ENCODE measurements at places on chromosomes 7 and 10.
A peak's percentile ranks its signal among the peaks of the same experiment; 100 is the strongest.

- no peak for DNase-seq
Observed at GRCh38 chr10:118163217-118163616, 116.5 kb upstream of the RAB11FIP2 start.

GRCh38 chr10:61815496-61815895 is 86.0 kb upstream of the ARID5B start:
- no peak for DNase-seq

DNA sequence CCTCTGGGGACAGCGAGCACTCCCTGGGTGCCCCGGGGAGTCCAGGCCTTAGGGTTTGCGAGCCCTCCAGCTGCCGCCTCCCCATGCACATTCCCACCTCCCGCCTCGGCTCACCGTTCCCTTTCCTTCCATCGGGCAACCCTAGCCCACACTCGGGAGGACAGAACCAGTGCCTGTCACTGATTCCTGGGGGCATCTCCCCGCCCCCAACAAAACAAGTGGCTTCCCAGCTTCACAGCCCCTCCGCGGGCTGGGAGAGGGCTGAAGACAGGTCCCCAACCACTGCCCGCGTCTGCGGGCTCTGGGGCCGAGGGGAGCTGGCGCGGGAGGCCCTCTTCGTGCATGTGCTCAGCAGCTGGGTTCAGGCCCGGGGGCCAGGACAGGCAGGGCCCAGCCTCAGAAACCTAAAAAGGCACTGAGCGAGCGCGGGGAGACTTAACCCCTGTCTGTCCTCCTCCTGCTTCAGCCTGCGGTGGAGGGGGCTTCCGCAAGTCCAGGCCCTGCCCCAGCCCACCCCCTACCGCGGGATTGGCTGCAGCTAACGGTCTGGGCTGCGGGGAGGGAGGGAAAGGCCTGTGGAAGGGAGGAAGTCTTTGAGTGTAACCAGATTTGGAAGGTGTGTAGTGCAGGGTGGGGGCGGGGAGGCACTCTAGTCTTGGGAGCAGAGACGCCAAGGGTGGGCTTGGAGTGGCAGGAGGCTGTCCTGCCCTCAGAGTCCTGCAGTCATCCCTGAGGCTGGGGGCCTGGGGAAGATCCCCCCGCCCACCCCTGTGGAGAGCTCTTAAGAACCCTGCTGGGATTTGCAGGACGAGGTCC is 1.2 kb downstream of the FLNC start:
- DNase-seq, result no peak

GRCh38 chr7:16978358-16979244 is 96.8 kb upstream of the AGR3 start:
- no peak for DNase-seq

DNA sequence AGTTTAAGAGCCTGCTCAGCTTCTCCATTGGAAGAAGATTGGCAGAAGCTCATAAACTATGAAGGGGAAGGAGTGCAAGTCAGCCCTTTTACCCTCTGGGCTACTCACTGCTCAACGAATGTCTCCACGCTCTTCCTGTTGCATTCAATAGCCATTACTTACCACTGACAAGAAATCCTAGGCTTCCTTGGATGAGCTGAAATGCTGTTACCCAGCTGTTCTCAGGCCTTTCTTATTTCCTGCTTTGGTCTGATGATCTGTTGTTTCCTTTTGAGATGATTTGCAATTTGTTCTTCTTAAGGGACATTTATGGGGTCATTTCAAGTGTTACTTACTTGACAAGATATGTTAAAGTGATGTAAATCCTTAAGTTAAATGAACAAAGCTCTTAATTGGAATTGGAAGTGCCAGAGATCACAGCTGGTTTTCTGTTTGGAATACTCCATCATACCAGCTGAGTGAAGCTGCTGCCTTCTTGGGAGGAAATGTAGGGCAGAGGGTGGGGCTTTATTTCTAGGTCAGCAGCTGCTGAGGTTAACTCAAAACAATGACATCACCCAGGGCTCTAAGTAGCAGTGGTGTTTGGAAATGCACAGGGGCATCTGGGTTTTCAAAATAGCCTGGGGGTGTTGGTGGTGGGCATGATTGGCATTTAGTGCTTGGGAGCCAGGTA is 170.0 kb downstream of the PRKCQ start:
- no peak for DNase-seq

- DNase-seq, result no peak
Observed at GRCh38 chr10:118034791-118035261, 11.9 kb downstream of the RAB11FIP2 start.

GRCh38 chr7:80264769-80265495 is 130.3 kb downstream of the GNAI1 start:
- DNase-seq, result no peak

DNA sequence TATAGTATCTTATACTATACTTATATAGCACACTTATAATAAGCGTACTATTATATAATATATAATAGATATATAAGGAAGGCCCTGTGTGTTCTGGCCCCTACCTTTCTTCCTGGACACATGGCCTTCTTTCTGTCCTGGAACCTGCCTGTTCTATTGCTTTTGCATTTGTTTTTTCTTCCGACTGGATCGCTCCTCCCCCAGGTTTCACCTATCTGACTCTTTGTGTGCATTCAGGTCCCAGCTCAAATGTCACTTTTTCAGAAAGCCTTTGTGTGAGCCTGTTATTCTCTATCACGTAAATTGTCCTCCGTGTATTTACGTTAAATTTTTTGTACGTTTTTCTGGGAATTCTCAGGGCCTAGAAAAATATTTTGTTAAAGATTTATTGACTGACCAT is 2.9 kb upstream of the TRIM8 start:
- DNase-seq, result no peak

- DNase-seq, result no peak
Observed at GRCh38 chr10:132595021-132595420, 57.4 kb downstream of the INPP5A start.

DNA sequence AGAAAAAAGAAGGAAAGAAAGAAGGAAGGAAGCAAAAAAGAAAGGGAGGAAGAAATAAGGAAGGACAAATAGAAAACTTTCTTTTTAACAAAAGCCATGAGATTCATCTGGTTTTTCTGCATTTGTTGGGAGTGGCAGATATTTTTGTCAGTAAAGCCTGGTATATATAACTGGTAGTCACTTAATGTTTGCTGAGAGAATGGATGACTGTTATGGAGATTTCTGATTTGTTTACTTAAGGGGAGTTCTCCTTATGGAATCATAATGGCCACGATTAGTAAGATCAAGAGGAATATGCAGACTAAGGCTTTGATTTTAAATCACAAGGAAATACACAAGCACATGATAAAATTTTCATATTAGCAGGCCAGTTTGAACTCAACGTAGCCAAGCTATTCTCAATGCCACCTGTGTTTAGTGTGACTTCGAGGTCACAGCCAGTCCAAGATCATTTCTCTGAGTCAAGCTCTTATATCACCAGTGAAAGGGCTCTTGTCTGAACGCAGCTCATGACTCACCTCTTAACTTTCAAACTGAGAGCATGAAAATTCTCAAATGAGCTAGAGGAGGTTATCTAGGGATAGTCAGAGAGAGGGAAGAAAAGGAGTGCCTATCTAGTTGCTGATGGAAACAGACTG is 445.1 kb upstream of the ZMIZ1 start:
- no peak for DNase-seq

GRCh38 chr7:66930341-66930740 is 9.3 kb downstream of the TMEM248 start:
- DNase-seq, result no peak

DNA sequence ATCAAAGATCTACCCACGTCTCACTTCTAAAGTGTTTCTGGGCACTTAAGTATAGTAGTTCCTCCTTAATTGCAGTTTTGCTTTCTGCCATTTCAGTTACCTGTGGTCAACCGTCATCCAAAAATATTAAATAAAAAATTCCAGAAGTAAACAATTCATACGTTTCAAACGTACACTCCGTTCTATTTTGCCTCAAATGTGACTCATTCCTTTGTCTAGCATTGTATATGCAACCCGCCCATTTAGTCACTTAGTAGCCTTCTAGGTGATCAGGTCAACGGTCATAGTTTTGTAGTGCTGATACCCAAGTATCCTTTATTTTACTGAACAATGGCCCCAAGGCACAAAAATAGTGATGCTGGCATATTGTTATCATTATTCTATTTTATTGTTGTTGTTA is 33.8 kb downstream of the HGF start:
- DNase-seq, result no peak

GRCh38 chr10:65534771-65535170 is 1391.1 kb upstream of the LRRTM3 start:
- DNase-seq, result no peak

- DNase-seq, result no peak
Observed at GRCh38 chr10:71521504-71522441, 125.1 kb downstream of the CDH23 start.

DNA sequence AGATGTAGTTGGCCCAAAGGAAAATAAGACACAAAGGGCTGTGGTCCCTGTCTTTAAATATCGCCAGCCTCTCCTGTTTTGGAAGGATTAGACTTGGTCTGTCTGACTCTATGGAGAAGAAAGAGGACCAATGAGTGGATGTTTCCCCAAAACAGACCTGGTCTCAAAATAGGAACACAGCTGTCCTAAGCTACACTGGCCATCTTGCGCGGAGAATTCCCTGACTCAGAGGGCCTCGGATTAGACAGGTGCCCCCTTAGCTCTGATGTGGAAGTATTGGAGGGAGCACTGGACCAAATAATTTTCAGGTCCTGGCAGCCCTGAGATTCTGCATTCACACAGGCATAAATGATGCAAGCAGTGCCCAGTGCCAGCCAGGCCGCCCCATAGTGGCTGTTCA is 56.1 kb downstream of the CHST15 start:
- no peak for DNase-seq

DNA sequence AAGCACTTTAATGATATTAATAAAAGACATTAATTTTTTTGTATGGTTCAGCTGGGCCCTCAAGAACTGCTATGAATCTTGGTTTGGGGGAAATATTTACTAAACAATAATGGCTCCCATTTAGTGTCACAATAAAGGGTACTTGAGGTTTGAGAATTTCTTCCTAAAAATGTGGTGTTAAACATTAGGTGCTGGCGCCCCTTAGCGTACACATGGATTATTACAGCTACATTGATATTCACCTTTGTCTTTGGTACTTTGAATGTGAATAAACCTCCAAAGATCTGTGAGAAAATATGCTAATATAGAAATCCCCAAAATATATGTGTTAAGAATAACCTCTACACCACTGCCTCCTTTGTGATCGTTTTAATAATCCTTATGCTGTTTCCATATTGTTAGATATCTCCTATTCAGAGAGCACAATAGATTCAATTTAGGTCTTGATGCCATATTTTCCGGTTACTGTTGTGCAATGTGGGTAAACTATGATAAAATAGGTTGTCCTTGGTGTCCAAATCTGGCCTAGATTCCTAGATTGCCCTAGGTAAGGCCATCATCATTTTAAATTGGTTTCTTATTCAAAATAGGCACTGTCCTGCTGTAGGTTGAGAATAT is 161.8 kb upstream of the CACNA2D1 start:
- peak; percentile 62 for DNase-seq

DNA sequence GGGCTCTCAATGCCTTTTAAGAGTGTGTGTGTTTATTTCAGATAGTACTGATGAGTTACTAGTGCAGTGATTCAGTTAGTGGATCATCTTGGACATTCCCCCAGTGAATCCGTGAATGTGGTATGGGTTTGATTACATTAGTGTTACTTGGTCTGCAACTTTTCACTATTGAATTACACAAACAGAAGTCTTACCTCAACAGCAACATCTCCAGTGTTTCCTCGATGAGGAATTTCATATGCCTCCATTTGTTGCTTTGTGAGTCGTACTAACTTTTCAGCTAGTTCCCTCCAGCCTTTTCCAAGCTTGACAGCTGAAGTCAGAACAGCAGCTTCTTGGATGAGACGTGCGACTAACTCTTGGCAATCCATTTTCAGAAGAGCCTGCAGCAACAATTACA is 63.2 kb downstream of the MACC1 start:
- DNase-seq, result no peak

DNA sequence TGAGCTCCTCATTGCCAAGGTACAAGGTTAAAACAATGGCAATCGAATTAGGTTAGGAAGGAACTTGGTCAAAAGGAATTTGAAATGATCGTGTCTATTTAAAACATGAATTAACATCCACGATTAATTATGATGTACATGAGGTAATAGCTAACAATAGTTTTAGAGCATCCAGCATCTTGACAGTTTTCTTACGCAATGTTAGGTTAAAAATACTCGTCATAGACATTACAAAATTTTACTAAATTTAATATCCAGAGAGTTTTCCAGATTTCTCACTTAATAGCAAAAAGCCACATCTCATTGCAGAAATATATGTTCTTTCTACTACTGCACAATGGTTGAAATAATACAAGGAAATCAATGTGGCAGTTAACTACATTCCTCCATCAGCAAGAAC is 22.6 kb downstream of the CUBN start:
- no peak for DNase-seq

- DNase-seq, result no peak
Observed at GRCh38 chr7:5406957-5407945, 16.4 kb downstream of the TNRC18 start.

DNA sequence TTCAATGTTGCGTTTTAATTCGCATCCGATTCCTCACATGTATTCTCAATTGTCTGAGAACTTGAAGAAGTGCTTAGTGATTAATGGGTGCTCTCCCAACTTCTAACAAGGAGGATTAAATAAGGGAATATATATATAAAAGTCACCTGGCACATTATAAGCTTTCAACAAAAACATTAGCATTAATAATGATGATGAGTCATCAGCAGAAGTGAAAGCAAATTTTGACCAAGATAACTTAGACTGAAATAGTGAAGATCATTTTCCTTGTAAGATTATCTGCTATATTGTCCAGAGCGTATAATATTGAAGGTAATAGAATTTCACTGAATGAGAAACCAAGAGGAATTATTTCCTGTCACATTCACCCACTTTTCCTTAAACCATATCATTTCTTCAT is 8.5 kb downstream of the ASAH2 start:
- no peak for DNase-seq

GRCh38 chr7:86792260-86792659 is 148.6 kb downstream of the GRM3 start:
- no peak for DNase-seq

GRCh38 chr7:68573271-68574005 is 1024.8 kb upstream of the AUTS2 start:
- no peak for DNase-seq

DNA sequence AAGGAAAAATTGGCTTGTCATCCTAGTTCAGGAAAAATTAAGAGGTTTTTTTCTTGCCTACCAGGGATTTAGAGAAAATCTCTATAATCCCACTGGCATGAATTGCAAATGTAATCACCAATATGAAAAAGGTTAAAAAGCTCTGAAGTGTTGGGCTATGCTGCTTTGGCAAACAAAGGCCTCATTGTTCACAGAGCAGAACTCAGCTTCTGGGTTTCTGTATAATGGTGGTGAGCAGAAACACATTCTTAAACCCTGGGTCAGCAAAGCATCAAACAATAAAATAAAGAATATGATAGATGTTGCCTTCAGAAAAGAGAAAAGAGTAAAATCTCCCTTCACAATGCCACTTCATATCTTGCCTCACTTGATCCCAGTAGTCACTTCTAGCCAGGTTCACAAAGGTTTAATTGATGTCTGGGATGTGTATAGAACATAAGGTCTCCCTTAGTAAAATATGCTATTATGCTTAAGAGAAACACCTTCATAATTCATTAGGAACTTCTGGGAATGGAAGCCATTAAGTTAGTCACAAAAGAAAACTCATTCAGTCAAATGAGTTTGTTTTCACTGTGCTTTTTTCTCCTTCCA is 1255.5 kb upstream of the PHF14 start:
- no peak for DNase-seq

- no peak for DNase-seq
Observed at GRCh38 chr7:1603346-1604225, 33.8 kb upstream of the PSMG3 start.

All from AML-193 (cell line).